Adipocyte (in vitro differentiated cells): ENCODE measurements at places on chromosomes 7 and 10.
A peak's percentile ranks its signal among the peaks of the same experiment; 100 is the strongest.

DNA sequence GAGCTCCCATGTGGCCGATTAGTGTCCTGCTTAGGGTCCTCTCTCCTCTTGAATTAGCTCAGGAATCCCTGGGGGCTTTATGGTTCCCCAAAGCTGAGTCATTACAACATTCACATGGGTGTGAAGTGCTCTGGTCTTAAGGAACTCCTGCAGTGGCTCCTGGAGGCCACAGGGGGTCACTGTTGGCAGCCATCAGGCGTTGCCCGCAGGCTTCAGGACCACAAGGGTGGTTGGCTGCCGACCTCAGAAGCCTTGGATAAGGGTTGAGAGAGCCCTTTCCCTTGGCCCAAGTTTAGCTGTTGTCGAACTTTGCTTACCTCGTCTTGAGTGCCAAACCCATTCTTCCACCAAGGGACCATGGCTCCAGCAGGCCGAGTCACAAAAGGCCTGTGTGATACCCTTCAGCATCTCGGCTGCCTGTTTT is 61.7 kb downstream of the SH2D4B start:
- DNase-seq: peak; percentile 35

GRCh38 chr10:118028619-118029018 is 18.1 kb downstream of the RAB11FIP2 start:
- no peak for DNase-seq

DNA sequence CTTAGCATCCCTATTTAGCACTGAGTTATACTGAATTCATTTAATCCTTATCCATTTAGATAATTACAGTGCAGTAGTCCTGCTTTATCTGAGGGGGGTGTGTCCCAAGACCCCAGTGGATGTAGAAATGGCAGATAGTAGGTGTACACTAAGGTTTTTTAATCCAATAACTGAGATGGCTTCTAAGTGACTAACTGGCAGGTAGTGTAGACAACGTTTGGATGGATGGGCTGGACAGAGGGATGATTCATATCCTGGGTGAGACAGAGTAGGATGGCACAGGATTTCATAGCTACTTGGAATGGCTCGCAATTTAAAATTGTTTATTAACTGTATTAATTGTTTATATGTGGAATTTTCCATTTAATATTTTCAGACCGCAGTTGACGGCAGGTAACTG is 295.6 kb downstream of the CCDC3 start:
- DNase-seq: no peak

- no peak for DNase-seq
Measured at GRCh38 chr10:121167534-121168243, 316.5 kb downstream of the WDR11 start.

GRCh38 chr10:130877126-130877525 is 434.4 kb downstream of the TCERG1L start:
- no peak for DNase-seq
